ENCODE measurements at places on chromosomes 7 and 10.

GRCh38 chr7:31074120-31074383, 21.9 kb downstream of the ADCYAP1R1 start:
- DNase-seq, result no peak
- no peak overlapping the region for H3K4me3 ChIP-seq

- H3K36me3 ChIP-seq, result no peaks in the 10 kb centered on the region
- no peaks in the 10 kb centered on the region for H3K27me3 ChIP-seq
- H3K27ac ChIP-seq, result no peak overlapping the region
- no peak overlapping the region for H3K4me3 ChIP-seq
These were observed 106.9 kb upstream of the FAM3C start for GRCh38 chr7:121503039-121503438.

- no peak overlapping the region for H3K4me3 ChIP-seq
- H3K27me3 ChIP-seq, result no peaks in the 10 kb centered on the region
- no peak for DNase-seq
- no peaks in the 10 kb centered on the region for H3K4me1 ChIP-seq
- no peaks in the 10 kb centered on the region for H3K36me3 ChIP-seq
These were observed 207.9 kb upstream of the PITRM1 start for GRCh38 chr10:3380406-3381050.

- no peak overlapping the region for H3K4me3 ChIP-seq
- H3K27me3 ChIP-seq, result no peaks in the 10 kb centered on the region
- H3K27ac ChIP-seq, result no peak overlapping the region
- DNase-seq, result no peak
- peaks cover 13% of the 10 kb centered on the region for H3K4me1 ChIP-seq
- H3K36me3 ChIP-seq, result no peaks in the 10 kb centered on the region
These were observed 11.9 kb upstream of the DMTF1 start for GRCh38 chr7:87140271-87140748.

GRCh38 chr7:16914771-16915170, 33.0 kb upstream of the AGR3 start:
- H3K36me3 ChIP-seq, result no peaks in the 10 kb centered on the region
- no peaks in the 10 kb centered on the region for H3K27me3 ChIP-seq
- no peak overlapping the region for H3K27ac ChIP-seq
- no peak overlapping the region for H3K4me3 ChIP-seq
- no peak for DNase-seq

- peaks cover 18% of the 10 kb centered on the region for H3K4me1 ChIP-seq
- H3K4me3 ChIP-seq, result no peak overlapping the region
- H3K27ac ChIP-seq, result no peak overlapping the region
- peaks cover 19% of the 10 kb centered on the region for H3K36me3 ChIP-seq
- peak; percentile 86 for DNase-seq
These were observed 56.8 kb upstream of the DGKI start for GRCh38 chr7:137903382-137904169.

- peak; percentile 78 for DNase-seq
- no peaks in the 10 kb centered on the region for H3K36me3 ChIP-seq
- H3K27ac ChIP-seq, result no peak overlapping the region
- H3K27me3 ChIP-seq, result peaks cover 3% of the 10 kb centered on the region
- H3K4me1 ChIP-seq, result no peaks in the 10 kb centered on the region
These were observed 55.8 kb upstream of the CDCA7L start for GRCh38 chr7:22001345-22002004.

- H3K36me3 ChIP-seq, result no peaks in the 10 kb centered on the region
- no peak overlapping the region for H3K27ac ChIP-seq
- no peaks in the 10 kb centered on the region for H3K27me3 ChIP-seq
- H3K4me3 ChIP-seq, result no peak overlapping the region
- no peaks in the 10 kb centered on the region for H3K4me1 ChIP-seq
These were observed 27.1 kb upstream of the TNRC18 start for GRCh38 chr7:5450549-5451327.

DNA sequence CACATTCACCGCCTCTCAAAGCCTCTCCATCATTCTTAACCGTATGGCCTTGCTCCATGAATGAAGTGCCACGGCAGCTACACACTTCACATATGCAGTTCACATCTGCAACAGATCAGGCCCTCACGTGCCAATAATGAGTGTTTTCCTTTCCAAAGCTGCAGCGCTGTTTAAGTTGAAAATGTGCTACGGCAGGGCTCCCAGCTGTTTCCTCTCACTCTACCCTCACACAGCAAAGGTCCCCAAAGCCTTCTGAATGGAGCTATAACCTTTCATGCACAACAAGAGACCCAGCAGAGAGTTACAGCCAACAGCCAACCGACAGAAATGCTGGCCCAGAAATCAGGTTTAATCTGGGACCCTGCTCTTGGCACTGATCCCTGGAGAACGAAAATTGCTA, 236.1 kb downstream of the ELMO1 start:
- H3K4me1 ChIP-seq, result peaks cover 7% of the 10 kb centered on the region
- no peak for DNase-seq
- H3K36me3 ChIP-seq, result peaks cover 71% of the 10 kb centered on the region

GRCh38 chr7:66928388-66928787, 7.4 kb downstream of the TMEM248 start:
- H3K27ac ChIP-seq, result no peak overlapping the region
- no peak overlapping the region for H3K4me3 ChIP-seq
- no peak for DNase-seq
- H3K27me3 ChIP-seq, result no peaks in the 10 kb centered on the region
- H3K36me3 ChIP-seq, result peaks cover 7% of the 10 kb centered on the region

GRCh38 chr7:72025381-72025960, 386.7 kb downstream of the CALN1 start:
- no peaks in the 10 kb centered on the region for H3K27me3 ChIP-seq
- no peaks in the 10 kb centered on the region for H3K36me3 ChIP-seq
- no peak for DNase-seq
- no peak overlapping the region for H3K4me3 ChIP-seq
- H3K27ac ChIP-seq, result no peak overlapping the region

GRCh38 chr7:82200601-82201000, 243.0 kb downstream of the CACNA2D1 start:
- H3K36me3 ChIP-seq, result no peaks in the 10 kb centered on the region
- DNase-seq, result no peak
- no peaks in the 10 kb centered on the region for H3K4me1 ChIP-seq
- no peaks in the 10 kb centered on the region for H3K27me3 ChIP-seq

GRCh38 chr7:91692800-91693199, 187.7 kb downstream of the MTERF1 start:
- no peaks in the 10 kb centered on the region for H3K27me3 ChIP-seq
- no peaks in the 10 kb centered on the region for H3K4me1 ChIP-seq
- H3K27ac ChIP-seq, result no peak overlapping the region
- H3K4me3 ChIP-seq, result no peak overlapping the region
- no peak for DNase-seq
- no peaks in the 10 kb centered on the region for H3K36me3 ChIP-seq

- no peaks in the 10 kb centered on the region for H3K36me3 ChIP-seq
- H3K27me3 ChIP-seq, result no peaks in the 10 kb centered on the region
- H3K4me1 ChIP-seq, result no peaks in the 10 kb centered on the region
- no peak overlapping the region for H3K4me3 ChIP-seq
These were observed 170.6 kb downstream of the ARHGAP21 start for GRCh38 chr10:24553051-24553612.

DNA sequence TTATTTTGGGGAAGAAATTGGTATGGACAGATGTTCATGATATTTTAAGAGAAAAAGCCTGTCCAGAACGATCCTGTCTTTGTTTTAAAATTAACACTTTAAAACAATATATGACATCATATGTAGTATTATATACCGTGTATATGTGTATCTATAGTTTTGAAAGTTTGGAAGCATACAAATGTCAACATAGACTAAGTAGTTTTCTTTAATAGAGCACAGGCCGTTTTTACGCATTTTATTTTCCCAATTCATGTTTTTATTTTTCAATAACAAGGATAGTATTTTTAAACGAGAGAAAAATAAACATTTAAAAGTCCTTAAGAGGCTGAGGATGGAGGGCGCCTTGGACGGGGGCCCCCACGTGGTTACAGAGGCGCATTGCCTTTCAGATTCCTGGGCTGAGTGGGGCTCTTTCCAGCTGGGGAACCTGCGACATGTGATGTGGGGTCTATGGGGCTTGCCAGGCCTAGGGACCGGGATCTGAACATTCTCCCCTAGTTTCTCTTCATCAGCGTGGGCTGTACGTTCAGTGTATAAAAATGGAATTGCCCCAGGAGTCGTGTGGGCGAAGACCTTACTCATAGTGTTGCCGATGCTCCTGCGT, 127.8 kb upstream of the ZNF746 start:
- H3K27ac ChIP-seq, result peak overlapping the region; percentile 78
- peaks cover 8% of the 10 kb centered on the region for H3K36me3 ChIP-seq
- peak overlapping the region; percentile 76 for H3K4me3 ChIP-seq
- DNase-seq, result peak; percentile 66
- H3K27me3 ChIP-seq, result peaks cover 3% of the 10 kb centered on the region
- peaks cover 25% of the 10 kb centered on the region for H3K4me1 ChIP-seq

- H3K36me3 ChIP-seq, result no peaks in the 10 kb centered on the region
- no peak for DNase-seq
- H3K27me3 ChIP-seq, result peaks cover 3% of the 10 kb centered on the region
- H3K4me1 ChIP-seq, result no peaks in the 10 kb centered on the region
- no peak overlapping the region for H3K27ac ChIP-seq
- H3K4me3 ChIP-seq, result no peak overlapping the region
These were observed 55.2 kb downstream of the NRP1 start for GRCh38 chr10:33279276-33279675.

DNA sequence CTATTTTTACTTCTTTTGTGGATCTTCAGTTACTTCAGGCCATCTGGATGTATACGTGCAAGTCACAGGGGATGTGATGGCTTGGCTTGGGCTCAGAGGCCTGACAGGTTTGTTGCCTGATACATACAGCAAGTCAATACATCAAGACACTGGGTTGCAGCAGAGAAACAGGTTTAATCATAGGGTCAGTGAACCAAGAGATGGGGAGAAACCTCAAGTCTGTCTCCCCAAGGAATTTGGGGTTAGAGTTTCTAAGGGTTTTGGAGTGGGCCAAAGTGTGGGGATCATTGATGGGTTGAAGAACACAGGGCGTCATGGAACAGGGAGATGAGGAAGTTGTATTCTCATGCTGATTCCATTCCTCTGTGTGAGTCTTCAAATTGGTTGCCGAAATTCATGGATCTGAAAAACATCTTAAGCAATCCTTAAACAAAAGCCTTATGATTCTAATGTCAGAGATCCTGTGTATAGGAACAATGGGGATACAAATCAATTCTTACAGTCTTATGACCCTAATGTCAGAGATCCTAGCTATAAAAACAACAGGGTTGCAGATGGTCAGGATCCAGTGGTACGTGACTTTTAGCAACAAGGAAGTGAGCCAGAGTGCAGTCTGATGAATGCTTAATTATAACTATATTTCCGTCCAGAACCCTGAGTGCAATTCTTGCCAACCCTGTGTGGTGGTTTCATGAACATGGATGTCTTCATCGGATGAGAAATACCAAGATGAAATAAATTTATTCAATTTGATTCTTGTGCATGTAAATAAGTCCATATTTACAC, 18.9 kb downstream of the OTUD1 start:
- peak; percentile 40 for DNase-seq
- peaks cover 33% of the 10 kb centered on the region for H3K4me1 ChIP-seq

GRCh38 chr7:120394595-120394994, 121.6 kb downstream of the KCND2 start:
- no peaks in the 10 kb centered on the region for H3K36me3 ChIP-seq
- H3K27ac ChIP-seq, result no peak overlapping the region
- H3K4me3 ChIP-seq, result no peak overlapping the region
- H3K4me1 ChIP-seq, result no peaks in the 10 kb centered on the region
- H3K27me3 ChIP-seq, result no peaks in the 10 kb centered on the region

DNA sequence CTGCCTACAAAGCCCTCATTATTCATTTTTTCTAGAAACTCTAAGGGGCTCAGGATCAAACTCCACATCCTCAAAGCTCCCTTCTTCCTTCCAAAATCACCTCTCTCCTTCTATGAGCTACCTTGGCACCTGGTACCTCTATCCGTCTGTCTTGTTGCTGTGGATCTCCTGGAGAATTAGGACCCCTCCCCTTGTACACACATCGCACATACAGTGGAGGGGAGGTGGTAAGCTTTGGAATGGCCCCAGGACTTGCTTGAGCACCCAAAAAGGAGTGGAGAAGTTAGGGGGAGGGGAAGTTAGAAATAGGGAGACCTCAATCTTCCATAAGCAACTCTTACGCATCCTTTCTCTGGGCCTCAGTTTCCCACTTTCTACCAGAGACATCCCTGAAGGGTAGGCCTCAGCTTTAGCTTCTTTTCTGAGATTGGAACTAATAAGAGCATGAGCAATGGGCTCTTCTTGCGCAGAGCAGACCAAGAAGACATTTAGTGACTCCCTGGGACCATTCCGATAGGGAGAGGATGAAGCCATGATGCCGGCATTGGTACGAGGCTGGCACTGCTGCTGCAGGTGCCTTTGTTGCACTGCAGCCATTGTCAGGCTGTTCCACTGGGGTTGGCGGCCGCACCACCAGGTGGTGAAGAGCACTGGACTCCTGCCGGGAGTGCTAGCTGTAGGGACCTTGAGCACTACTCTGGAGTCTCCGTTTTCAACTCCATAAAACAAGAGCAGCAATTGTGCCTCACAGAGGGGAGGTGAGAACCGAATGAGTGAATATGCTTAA, 4.5 kb downstream of the CYP26C1 start:
- H3K27ac ChIP-seq, result no peak overlapping the region
- DNase-seq, result no peak
- H3K4me1 ChIP-seq, result peaks cover 27% of the 10 kb centered on the region
- H3K27me3 ChIP-seq, result no peaks in the 10 kb centered on the region

GRCh38 chr10:116281775-116282174, 8.8 kb upstream of the GFRA1 start:
- H3K4me1 ChIP-seq, result no peaks in the 10 kb centered on the region
- H3K27me3 ChIP-seq, result no peaks in the 10 kb centered on the region
- H3K36me3 ChIP-seq, result no peaks in the 10 kb centered on the region
- no peak overlapping the region for H3K4me3 ChIP-seq

GRCh38 chr7:23277359-23277989, 21.7 kb upstream of the MALSU1 start:
- peaks cover 9% of the 10 kb centered on the region for H3K4me1 ChIP-seq
- H3K4me3 ChIP-seq, result no peak overlapping the region
- peak; percentile 75 for DNase-seq
- H3K27ac ChIP-seq, result no peak overlapping the region
- H3K27me3 ChIP-seq, result peaks cover 4% of the 10 kb centered on the region
- H3K36me3 ChIP-seq, result no peaks in the 10 kb centered on the region

GRCh38 chr10:124450783-124451057, 885 bp upstream of the NKX1-2 start:
- no peak for DNase-seq
- H3K36me3 ChIP-seq, result no peaks in the 10 kb centered on the region
- H3K4me1 ChIP-seq, result peaks cover 31% of the 10 kb centered on the region
- H3K27me3 ChIP-seq, result peaks cover 82% of the 10 kb centered on the region

GRCh38 chr10:83801983-83802382, 337.3 kb upstream of the GHITM start:
- no peak overlapping the region for H3K4me3 ChIP-seq
- H3K36me3 ChIP-seq, result no peaks in the 10 kb centered on the region
- no peaks in the 10 kb centered on the region for H3K4me1 ChIP-seq
- no peaks in the 10 kb centered on the region for H3K27me3 ChIP-seq
- DNase-seq, result no peak

- H3K4me1 ChIP-seq, result no peaks in the 10 kb centered on the region
- H3K27me3 ChIP-seq, result no peaks in the 10 kb centered on the region
- no peak overlapping the region for H3K27ac ChIP-seq
- no peak for DNase-seq
- H3K36me3 ChIP-seq, result no peaks in the 10 kb centered on the region
These were observed 123.9 kb downstream of the PCLO start for GRCh38 chr7:83038787-83039186.
